Fibroblast of the conjunctiva (primary cell): ENCODE measurements at places on chromosomes 13 and 19.
A peak's percentile ranks its signal among the peaks of the same experiment; 100 is the strongest.

- DNase-seq = no peak
These were observed 48.8 kb upstream of the MLNR start for GRCh38 chr13:49171359-49171758.

DNA sequence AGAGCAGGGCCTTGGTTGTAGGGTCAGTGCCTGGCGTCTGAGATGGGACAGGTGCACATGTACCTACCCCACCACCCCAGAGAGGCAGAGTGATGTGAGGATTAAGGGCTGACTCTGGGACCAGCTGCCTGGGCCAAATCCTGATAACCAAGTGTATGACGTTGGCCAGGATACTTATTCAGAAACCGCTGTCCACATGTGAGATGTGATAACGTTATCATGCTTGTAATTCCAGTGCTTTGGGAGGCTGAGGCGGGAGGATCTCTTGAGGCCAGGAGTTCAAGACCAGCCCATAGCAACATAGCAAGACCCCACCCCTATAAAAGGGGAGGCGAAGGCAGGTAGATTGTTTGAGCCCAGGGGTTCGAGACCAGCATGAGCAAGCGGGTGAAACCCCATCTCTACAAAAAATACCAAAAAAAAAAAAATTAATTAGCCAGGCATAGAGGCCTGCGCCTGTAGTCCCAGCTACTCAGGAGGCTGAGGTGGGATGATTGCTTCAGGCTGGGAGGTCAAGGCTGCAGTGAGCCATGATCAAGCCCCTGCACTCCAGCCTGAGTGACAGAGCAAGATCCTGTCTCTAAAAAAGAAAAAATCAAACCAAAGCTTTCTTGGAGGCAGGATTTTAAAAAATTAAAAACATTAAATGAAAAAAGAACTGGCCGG is 10.0 kb downstream of the ADGRE5 start:
- no peak for DNase-seq

DNA sequence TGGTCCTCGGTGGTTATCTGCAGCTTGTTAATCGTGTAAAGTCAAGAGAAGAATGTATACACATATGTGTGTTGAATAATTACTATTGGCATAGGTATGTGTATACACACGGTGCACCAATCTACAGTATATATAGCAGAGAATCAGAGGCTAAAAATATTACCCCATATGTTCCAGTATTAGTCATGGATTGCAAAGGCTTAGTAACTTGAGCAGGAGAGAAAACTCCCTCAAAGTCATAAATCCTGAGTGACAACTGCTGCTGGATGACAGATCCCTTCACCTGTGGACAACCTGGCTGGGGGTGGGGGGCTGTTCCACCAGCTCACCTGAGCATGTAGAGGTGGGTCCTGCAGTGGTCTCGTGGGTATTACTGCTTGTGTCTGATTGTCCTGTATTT is 185.0 kb downstream of the ZNF536 start:
- DNase-seq = no peak

- no peak for DNase-seq
These were observed 34.8 kb upstream of the C1QTNF9 start for GRCh38 chr13:24274452-24275021.

- no peak for DNase-seq
These were observed 19.3 kb downstream of the DPF1 start for GRCh38 chr19:38204728-38205127.

GRCh38 chr19:11092181-11092538 is 2.9 kb downstream of the LDLR start:
- peak; percentile 44 for DNase-seq

GRCh38 chr13:102772042-102772425 is 1.6 kb downstream of the TEX30 start:
- no peak for DNase-seq

DNA sequence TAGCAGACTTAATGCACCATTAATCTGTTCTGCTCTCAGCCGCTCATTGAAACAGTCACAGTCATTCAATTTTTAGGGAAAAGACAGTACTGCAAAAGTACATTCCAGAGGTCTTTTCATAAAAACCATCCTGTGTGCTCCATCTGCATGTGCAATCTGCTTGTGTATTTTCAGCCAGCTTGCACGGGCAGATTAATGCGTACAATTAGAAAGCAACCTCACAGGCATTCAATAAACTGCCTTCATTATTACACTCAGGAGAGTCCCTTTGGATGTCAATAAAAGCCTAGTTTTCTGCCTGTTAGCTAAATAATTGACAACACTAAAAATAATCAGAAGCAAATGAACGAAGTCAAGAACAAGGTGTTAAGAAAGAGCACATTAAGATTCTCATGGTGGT is 41.9 kb downstream of the EPSTI1 start:
- DNase-seq = no peak

DNA sequence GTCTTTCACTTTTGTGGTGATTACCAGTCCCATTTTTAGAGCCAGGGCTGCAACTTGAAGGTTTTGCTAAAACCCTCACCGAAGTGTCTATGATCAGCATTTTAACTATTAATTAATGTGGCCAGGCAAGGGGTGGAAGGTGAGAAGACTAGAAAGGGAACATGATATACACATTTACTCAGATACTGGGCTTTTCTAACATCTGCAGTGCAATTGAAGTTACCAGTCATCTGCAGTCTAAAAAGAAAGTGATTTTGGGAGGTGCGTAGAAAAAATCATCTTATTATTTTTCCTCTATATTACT is 481 bp downstream of the ALOX5AP start:
- DNase-seq = no peak
